Foreskin keratinocyte (primary cell): ENCODE measurements at places on chromosomes 6 and 20. TPM values are rescaled to one million over a fixed set of nuclear protein-coding genes. Genes with fewer than 3 reads are reported as not detected.

- DNase-seq = no peak
These were observed 84.1 kb downstream of the TNFAIP3 start for GRCh38 chr6:137951064-137951597.

The SRSF12 gene
- total RNA-seq = 0.32 and 0.51 TPM in 2 replicates

DNA sequence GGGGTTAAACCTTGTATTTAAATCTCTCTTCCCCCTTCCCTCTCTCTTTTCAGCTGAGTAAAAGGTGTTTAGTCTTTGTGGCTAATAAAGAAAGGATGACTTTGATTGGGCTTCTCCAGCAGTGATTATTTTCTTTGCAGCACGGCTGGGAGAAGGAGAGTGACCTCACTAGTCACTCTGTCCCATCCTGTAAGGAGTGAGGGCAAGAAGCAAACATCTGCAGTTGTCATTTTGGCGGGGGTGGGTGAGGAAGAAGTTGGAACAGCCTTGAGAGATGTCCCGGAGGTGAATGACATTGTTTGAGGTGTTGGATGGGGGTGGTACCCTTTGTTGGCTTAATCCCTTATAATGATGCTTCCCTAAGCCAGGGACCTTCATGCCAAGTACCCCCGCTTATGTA, 223.6 kb downstream of the EYA2 start:
- DNase-seq = no peak

DNA sequence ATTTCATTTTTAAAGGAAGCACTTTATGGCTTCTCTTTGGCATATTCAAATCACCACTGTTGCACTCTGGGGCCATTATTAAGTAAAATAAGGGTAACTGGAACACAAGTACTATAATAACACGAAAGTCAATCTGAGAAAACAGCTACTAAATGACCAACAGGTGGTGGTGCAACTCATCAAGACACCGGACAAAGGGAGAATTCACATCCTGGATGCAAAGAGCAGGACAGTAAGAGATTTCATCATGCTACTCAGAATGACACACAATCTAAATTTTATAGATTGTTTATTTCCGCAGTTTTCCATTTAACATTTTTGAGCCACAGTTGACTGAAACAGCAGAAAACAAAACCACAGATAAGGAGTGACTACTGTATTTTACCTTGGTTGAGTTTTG, 27.6 kb upstream of the LY86 start:
- no peak for DNase-seq

The RSPO4 gene
- total RNA-seq = not detected in 2 replicates

DNA sequence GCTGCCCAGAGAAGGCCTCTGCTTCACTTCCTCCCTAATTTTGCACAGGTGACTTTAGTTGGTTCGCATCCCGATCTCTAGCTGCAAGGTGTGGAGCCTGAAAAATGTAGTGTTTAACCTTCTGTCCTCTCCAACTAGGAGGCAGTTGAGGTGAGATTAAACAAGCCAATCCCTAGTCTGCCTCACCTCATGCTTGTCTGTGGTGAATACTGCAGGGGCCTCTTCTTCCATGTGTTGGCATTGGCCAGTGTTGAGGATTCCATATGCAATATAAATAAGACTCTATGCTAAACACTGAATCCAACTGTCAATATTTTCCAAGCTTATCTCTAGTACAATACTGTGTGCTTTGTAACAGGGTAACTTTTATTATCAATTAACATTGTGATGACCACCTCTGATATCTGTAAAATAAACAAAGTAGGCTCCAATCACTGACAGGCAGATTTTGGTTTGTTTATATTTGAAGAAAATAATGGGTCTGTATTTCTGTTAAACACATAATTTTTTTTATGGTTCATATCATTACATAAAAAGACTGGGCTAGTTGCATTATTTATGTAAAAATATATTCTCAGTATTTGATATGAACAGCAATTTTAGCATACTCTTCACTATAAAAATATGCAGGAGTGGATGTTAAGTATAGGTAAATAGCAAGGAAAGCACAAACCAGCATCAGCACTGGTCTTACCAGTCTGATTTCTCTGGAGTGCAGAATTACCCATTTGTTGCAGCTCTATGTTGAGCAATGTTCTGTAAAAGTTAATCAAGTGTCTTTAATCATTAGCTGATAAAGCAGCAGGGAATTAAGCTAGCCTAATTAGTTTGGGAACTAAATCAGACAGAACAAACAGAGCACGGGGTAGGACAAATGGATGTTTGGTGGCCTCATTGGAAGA, 74.0 kb downstream of the ANKRD6 start:
- DNase-seq = no peak

DNA sequence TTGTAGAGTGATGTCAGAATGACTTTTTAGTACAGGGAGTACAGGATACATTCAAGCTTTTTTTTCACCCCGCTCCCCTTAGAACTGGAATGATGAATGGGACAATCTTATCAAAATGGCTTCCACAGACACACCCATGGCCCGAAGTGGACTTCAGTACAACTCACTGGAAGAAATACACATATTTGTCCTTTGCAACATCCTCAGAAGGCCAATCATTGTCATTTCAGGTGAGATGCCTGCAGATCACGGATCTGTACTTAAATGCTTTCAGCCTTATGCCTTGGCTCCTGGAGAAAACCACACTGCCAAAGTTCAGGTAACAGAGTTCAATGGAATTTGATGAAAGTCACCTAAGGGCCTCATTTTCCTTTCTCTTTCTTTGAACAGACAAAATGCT, 8.5 kb downstream of the TNFAIP3 start:
- no peak for DNase-seq

The SLC22A3 gene
- 2.1 and 2.2 TPM in 2 replicates for total RNA-seq

- no peak for DNase-seq
These were observed 19.8 kb downstream of the DSE start for GRCh38 chr6:116390581-116390980.

The DLK2 gene
- 22.9 and 28.4 TPM in 2 replicates for total RNA-seq

The COL9A1 gene
- total RNA-seq = not detected in 2 replicates

- no peak for DNase-seq
These were observed 48.8 kb upstream of the RALY start for GRCh38 chr20:33944914-33945313.

GRCh38 chr6:116268589-116269293, 11.0 kb downstream of the TSPYL1 start:
- DNase-seq = peak; percentile 77

The SPACA1 gene
- not detected in 2 replicates for total RNA-seq

DNA sequence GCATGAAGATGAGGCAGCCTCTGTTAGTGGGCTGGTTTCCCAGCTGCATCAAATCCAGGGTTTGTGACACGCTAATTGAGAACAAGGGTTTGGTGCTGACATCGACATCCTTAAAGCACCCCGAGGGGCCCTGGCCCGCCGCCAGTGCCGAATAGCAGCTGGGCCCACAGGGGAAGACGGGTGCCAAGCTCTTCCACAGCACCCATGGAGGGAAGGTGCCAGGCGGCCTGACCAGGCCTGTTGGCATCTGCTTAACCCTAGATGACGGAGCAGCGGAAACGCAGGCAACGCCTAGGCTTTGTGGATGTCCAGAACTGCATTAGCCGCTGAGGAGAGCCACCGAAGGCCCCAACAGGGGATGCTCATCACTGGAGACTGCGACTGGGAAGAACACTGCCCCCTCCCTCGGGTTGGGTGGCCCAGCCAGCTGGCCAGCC, 16.0 kb downstream of the UQCC2 start:
- DNase-seq = no peak

The SEC23B gene
- 69.3 and 72.9 TPM in 2 replicates for total RNA-seq

DNA sequence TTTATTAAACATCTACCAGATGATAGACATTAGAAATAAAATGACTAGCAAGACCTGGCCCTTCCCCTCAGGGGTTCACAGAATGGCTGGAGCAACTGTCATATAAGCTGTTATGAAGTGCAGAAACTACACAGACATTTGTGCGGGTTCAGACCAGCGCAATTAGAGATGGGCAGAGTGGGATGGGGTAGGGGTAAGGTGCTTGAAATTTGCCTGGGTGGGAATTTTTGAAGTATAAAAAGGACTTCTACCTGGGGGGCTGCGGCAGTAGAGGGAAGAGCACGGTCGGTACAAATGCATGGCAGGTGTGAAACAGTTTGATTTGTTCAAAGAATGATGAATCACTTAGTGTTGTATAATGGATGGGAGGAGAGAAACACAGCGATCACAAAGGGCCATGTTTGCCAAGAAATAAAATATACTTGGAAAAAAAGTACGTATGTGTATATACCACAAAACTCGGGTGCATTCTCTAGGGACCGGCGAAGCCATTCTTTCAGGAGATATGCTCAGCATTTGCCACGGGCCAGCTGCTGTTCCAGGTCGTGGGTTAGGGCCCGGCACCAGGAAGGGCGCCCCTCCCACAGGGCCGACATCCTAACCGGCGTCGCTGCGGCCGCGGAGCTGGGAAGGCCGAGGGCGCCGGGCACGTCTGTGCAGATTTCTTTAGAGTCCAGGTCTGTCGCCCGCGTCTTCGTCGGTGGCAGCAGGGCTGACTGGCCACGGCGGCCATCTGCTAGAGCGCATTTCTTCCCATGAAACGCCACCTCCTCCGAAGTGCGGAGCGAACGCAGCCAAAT, 809 bp upstream of the NOL7 start:
- peak; percentile 56 for DNase-seq
